ENCODE measurements at places on chromosomes 13 and 19.

GRCh38 chr13:110869231-110869804, 45.6 kb downstream of the ANKRD10 start:
- DNase-seq, result no peak

GRCh38 chr13:27405546-27406134, 18.8 kb upstream of the GTF3A start:
- DNase-seq, result no peak

DNA sequence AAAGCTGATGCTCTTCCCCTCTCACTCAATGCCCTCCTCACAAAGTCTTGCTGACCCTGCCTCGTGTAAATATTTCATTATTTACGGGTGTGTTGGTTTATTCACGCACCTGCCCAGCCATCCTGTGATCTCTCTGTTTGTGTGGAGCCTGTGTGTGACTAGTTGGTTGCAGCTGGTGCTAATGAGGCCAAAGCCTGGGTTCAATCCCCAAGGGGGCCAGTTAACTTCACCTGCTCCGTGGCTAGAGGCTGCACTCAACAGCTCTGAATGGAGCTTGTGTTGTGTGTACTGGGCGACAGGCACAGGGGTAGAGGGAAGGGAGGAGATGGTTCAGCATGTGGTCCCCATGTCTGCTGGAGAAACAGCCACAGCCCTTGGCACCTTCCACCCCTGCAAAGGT, 109.5 kb downstream of the DNAJC15 start:
- peak; percentile 22 for DNase-seq

DNA sequence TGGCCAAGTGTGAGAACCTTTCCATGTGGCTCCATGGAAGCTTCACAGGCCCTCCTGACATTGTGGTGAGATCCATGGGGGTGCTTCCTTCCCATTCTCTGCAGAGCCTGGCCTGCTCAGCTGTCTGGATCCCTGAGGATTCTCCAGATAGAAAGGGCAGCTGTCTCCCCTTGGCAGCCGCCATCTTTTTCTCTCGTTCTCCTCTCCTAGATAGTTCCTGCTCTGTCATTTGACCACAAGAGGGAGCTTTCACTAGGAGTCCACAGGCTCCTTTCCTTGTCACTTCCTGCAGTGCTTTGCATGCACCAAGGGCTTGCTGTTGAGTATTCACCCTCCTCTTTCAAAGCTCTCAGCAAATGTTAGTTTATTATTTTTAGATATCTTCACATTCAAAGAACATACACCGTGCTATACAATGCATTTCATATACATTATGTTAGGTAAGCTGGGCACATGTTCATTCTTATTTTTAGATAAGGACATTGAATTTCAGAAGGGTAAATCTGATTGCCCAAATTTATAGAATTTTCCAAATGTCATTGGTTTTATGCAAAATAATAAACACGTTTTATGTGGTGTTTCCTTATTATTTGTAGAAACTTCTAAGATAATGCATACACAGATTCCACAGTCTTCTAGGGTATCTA, 133.2 kb downstream of the FRY start:
- DNase-seq, result peak; percentile 5

- no peak for DNase-seq
Observed at GRCh38 chr19:3818466-3818865, 32.3 kb upstream of the MATK start.

DNA sequence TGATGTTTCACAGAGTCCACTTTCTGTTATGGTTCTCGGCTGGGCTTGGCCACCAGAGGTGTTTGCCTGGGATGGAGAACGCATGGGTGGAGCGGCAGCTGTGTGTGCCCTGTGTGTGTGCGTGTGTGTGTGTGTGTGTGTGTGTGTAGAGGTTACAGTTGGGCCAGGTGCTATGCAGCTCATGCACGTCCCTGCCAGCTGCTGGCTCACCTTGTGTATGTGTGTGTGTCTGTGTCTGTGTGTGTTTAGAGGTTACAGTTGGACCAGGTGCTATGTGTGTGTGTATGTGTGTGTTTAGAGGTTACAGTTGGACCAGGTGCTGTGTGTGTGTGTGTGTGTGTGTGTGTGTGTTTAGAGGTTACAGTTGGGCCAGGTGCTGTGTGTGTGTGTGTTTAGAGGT, 33.0 kb upstream of the PEG3 start:
- no peak for DNase-seq

GRCh38 chr13:91934354-91934753, 535.9 kb downstream of the GPC5 start:
- no peak for DNase-seq

GRCh38 chr13:93399212-93399611, 172.6 kb downstream of the GPC6 start:
- DNase-seq, result no peak

GRCh38 chr19:44575116-44575700, 38.2 kb upstream of the IGSF23 start:
- no peak for DNase-seq

- DNase-seq, result no peak
Observed at GRCh38 chr19:13796301-13797057, 1.2 kb downstream of the ZSWIM4 start.

GRCh38 chr19:746208-746819, 4.6 kb upstream of the MISP start:
- DNase-seq, result no peak

DNA sequence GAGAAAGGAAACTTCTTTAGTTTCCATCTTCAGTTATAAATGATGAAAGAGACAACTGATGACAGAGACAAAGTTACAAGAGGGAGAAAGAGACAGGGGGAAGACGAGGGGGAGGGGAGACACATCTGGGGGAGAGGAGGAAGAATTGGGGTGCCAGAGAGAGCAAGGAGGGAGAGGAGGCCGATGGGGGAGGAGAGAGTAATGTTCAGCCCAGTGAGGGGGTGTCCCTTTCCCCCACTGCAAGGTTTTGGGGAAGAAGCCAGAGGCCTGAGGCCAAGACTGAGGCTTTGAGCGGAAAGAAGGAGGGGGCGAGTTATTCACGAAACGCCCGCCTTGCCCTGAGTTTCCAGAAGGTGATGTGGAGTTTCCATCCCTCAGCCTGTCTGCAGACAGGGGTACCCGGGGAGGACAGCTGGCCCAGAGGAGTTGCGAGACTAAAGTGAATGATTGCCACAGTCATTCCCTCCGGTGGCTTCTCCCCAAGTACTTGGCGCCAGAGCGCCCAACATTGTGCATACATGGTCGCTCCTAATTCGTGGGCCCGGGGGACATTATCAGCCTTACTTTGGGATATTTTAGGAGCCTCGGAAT, 558 bp upstream of the PPAN start:
- DNase-seq, result no peak

- DNase-seq, result no peak
Observed at GRCh38 chr13:84399320-84400085, 517.2 kb upstream of the SLITRK1 start.

DNA sequence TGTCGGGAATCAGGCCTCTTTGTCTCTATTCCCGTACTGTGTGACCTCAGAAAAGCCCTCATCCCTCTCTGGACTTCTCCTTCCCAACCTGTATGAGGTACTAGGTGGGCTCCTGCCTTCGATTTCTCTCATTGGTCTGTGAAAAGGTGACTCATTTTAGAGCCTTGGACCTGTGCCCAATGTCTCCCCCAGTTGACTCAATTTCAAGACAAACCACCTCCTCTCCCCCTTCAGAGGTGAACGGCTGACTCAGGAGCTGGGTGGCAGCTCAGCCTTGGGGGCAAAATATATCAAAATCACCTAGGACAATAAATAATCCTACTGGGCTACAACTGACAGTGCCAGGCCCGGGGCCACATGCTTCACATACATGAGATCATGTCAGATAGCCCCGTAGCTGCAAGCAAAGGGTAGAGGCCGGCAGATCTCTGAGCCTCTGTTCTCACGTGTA, 630 bp downstream of the COQ8B start:
- DNase-seq, result no peak

GRCh38 chr13:66556306-66556705, 673.8 kb downstream of the PCDH9 start:
- no peak for DNase-seq

DNA sequence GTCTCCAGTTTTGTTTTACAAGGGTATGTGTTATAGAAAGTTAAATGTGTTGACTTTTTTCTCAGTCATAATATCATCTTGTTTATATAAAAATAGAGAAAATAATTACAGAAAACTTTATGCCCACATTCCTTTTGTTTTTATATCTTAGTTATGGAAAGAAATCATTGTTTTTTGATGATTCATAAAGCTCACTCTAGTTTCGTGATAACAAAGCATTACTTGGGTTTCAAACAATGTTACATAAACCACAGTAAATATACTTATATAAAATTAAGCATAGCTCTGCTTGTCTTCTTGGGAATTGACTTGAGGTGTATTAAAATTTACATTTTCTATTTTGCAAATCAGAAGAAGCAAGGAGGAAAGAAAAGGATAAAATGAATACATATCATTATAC, 111.8 kb downstream of the SGCG start:
- no peak for DNase-seq

DNA sequence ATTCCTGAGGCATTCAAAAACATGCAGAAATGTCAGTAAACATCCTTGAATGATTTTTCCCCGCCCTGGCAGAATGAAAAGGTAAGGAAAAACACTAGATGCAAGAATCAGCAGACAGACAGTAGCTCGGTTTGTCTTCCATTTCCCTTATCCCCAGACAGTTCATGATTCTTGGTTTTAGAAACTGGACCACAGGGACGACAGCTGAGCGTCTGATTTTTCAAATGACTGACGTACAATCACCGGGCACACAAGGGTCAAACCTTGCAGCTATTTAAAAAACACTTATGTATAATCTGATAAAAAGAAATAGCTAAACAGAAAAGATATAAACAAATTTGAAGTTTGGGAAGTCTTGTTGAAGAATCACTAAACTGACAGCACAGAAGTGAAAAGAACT, 47.1 kb downstream of the DCLK1 start:
- DNase-seq, result no peak

DNA sequence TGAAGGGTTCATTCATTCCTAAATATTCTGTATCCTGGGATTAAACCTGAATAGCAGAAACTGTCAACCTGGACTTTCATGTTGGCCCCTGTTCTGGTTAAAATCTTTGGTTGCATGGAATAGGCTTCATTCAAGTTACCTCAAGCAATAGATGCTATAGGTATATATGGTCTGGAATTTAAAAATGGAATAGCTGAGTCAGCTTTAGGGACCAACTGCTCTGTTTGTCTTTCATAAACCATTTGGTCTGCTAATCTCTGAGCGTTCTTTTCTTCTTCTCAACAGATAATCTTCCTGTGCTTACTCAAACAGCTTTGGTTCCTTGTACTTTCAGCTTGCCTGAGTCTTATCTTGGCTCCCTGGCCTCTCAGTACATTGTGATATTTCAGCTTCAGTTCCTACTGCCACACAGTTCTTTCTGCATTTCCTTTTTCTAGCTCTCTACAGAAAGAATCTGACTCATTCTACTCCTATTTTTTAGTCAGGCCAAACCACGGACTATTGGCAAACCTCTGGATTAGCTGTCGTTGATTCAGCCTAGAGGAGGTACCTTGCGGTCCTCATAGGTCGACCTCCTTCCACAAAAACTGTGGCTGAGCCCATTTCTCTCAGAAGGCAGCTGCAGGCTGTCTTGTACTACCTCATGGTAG, 35.9 kb upstream of the MAB21L1 start:
- no peak for DNase-seq

GRCh38 chr19:6811906-6812305, 39.4 kb downstream of the VAV1 start:
- DNase-seq, result peak; percentile 1

DNA sequence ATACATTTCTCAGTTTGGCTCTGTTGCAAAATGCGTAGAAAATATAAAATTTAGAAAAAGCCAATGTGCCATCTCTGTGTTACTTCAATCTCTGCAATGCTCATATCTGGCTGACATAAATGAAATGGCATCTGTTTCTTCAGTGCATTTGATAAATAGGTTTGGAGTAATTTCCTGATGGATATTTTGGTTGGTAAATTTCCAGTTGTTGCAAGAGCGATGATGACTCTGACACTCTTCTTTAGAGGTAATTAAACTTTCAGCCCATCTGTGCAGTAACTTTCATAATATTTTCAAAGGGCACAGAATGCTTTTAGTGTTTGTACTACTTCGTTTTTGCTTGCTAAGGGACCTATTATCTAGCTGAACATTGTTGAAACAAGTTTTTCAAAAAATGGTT, 1286.4 kb downstream of the PCDH9 start:
- no peak for DNase-seq

- DNase-seq, result no peak
Observed at GRCh38 chr13:42728507-42729180, 52.7 kb upstream of the FAM216B start.

DNA sequence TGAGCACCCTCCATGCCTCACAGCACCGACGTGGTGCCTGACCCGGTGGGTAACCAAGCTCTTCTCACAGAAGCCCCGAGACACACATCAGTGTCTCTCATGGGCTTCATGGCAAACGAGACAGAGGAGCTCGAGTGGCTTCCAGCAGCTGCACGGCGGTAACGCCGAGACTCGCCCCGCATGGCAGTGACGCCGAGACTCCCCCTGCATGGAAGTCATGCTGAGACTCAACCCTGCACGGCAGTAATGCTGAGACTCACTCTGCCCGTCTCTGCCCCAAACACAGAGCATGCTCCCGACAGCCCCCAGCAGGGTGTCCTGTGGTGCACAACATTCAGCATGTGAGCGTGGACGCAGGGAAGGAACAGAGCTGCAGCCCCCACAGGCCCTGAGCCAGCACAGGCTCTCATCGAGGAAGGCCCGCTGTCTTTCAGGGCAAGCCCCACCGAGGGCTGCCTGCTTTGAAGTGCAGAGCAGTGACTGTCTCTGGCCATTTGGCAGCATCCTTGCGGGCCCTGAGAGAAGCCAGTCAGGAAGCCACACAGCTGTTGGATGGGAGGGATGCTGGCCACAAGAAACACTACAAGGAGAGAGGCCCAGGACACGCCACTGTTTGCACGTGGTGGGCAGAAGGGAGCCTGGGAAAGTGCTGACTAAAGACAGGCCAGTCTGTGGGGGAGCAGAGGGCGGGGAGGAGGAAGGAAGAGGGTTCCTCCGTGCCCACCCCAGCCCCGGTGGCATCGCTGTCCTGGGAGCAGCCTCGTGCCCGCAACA, 9.5 kb downstream of the GAS6 start:
- no peak for DNase-seq

DNA sequence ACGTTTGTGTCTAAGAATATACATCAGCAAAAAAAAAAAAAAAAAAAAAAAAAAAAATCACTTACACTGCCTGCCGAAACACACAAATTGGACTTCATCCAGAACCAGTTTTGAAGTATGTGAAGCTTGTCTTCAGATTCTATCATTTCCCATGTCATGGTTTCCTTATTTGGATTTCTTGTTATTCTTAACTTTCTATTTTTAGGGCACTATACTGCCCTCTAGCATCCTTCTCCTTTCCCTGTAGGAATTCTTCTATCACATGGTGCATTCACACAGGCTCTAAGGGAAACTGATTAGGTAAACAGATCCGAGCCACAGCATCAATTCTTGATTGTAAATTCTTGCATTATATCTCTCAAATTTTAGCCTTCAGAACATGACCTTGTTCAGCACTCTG, 1507.5 kb downstream of the OLFM4 start:
- peak; percentile 11 for DNase-seq

- no peak for DNase-seq
Observed at GRCh38 chr13:31947105-31947504, 84.5 kb upstream of the FRY start.

Data from NCI-H187 (cell line).